Vein endothelial cell (primary cell): ENCODE measurements at places on chromosomes 5 and 9. TPM values are rescaled to one million over a fixed set of nuclear protein-coding genes. Genes with fewer than 3 reads are reported as not detected.

The MFAP3 gene
- 101 and 123 TPM in 2 replicates for total RNA-seq

The RGS7BP gene
- total RNA-seq: 0.65 and 1.6 TPM in 2 replicates

The SH3RF2 gene
- under 0.01 and 0.67 TPM in 2 replicates for total RNA-seq

The NOL8 gene
- 22.5 and 23.8 TPM in 2 replicates for total RNA-seq

The CFAP77 gene
- 0.19 and 0.65 TPM in 2 replicates for total RNA-seq

The CCNO gene
- total RNA-seq: 0.33 and 0.48 TPM in 2 replicates

The ACOT12 gene
- total RNA-seq: not detected in 2 replicates

The NSA2 gene
- total RNA-seq: 59.8 and 107 TPM in 2 replicates

The FOXD4L5 gene
- total RNA-seq: not detected in 2 replicates

The CARD9 gene
- total RNA-seq: 0.57 and 0.65 TPM in 2 replicates

The SPINK4 gene
- not detected in 2 replicates for total RNA-seq

The MEIKIN gene
- not detected in 2 replicates for total RNA-seq

The CTSV gene
- 0.33 and 0.67 TPM in 2 replicates for total RNA-seq

The SLC4A9 gene
- total RNA-seq: not detected in 2 replicates

The SOWAHA gene
- not detected in 2 replicates for total RNA-seq

The LECT2 gene
- not detected in 2 replicates for total RNA-seq

The CCL27 gene
- not detected in 2 replicates for total RNA-seq

The IL4 gene
- not detected in 2 replicates for total RNA-seq
